ENCODE measurements at places on chromosomes 1 and 21. TPM values are rescaled to one million over a fixed set of nuclear protein-coding genes. Genes with fewer than 3 reads are reported as not detected.

The MIXL1 gene
- total RNA-seq, result not detected

The CNTN2 gene
- not detected for total RNA-seq

The RXRG gene
- total RNA-seq, result not detected

The TARBP1 gene
- 13.1 TPM for total RNA-seq

The OSCP1 gene
- total RNA-seq, result 4.5 TPM

DNA sequence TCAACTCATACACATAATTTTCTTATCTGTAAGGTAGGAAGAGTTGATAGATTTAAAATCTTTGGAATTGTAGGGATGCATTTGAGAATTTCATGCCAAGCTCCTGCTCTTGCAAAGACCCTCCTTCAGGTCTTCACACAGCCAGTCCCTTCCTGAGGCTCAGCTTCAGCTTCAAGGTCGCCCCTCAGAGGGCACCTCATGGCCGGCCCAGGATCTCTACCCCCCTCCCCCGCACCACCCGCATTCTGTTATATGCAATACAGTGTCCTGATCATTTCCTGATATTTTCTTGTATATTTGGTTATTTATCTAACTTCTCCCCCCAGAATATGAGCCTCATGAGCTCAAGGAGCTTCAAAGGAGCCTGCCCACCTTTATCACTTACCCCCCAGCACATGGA lies 47.0 kb upstream of the BACE2 start:
- no peak for DNase-seq

GRCh38 chr1:64865105-64865757 lies 101.1 kb downstream of the JAK1 start:
- DNase-seq, result no peak

DNA sequence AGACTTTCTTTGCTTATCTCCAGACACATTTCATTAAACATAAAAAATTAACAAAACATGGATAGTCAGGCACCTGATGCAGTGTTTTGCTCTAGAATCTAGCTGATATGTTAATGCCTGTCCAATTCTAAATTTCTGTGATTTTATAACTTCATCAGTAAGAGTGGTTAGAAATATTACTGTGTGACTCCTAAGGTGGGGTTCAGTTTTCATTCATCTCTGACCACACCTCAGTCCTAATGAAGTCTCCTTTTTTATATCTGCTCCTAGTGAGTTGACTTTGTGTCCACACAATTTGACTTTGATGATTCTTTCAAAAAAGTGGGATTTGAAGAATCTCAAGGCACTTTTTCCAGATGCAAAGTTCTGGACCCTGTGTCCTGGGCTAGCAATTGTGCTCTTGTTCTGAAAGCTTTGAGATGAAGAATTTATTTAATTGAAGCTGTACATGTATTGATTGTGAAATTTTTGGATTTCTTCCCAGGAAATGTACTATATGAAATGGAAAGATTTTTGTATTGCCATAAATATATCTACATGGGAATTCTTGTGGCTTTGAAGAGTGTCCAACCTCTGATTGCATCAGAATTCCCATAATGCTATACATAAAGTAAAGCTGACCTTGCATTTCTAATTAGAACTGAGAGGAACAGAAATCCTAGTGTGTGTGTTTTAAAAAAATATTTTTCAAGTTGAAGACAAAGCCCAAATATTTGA lies 111.2 kb downstream of the GIPC2 start:
- DNase-seq, result peak; percentile 35

- DNase-seq, result peak; percentile 33
Measured at GRCh38 chr1:87392248-87393192, 63.8 kb downstream of the LMO4 start.

DNA sequence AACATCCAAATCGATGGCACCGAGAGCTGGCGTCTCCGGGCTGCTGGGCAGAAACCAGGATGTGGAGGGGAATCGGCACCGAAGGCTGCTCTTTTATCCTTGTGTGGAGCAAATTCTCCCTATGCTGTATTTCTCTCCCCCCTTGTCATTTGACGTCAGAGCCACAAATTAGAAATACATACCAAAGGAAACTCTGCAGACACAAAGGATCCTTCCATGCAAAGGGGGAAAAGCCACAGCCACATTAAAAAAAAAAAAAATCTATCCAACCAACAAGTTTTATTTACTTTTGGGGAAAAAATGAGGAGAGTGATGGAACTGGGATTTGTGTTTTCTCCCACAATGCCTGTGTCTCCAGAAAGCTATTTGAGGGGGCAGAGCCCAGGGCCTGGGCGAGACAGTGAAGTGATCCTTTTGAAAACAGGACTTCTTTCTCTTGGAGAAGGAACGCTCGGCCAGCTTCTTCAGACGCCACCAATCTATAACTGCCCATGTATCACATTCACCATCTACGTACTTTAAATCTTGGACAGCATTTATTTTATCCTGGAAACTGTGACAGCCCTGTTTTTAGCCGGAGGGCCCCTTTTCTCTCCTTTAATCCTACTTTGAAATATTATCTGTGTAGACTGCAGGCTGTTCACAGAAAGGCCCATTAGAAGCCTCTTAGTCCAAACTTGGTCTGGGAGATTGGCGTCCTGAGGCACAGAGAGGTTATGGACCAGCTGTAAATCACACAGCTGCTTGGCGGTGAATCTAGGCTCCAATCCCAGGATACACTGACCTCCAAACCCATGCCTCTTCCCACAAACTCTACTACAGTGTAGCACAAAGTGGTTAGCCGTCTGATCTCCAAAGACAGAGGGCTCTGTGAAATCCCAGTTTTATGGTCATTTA lies 4.5 kb downstream of the KANK4 start:
- no peak for DNase-seq

GRCh38 chr1:175188936-175189335 lies 3.6 kb downstream of the KIAA0040 start:
- no peak for DNase-seq

- DNase-seq, result no peak
Measured at GRCh38 chr1:184629266-184629665, 125.4 kb downstream of the EDEM3 start.

- no peak for DNase-seq
Measured at GRCh38 chr1:19239876-19240275, 11.4 kb downstream of the EMC1 start.

Measured in LHCN-M2 (cell line).